Immature natural killer cell (primary cell): ENCODE measurements at places on chromosomes 3 and 15. TPM values are rescaled to one million over a fixed set of nuclear protein-coding genes. Genes with fewer than 3 reads are reported as not detected.

SPSB4 gene
- polyA plus RNA-seq, result not detected

ZNF501 gene
- polyA plus RNA-seq, result 1.8 TPM

DGKG gene
- not detected for polyA plus RNA-seq

GPR62 gene
- not detected for polyA plus RNA-seq

CHRNA7 gene
- not detected for polyA plus RNA-seq

STAB1 gene
- not detected for polyA plus RNA-seq

LINGO1 gene
- polyA plus RNA-seq, result not detected

CHRD gene
- polyA plus RNA-seq, result not detected

ITPKA gene
- polyA plus RNA-seq, result not detected

FANCI gene
- 14.3 TPM for polyA plus RNA-seq

MAP1A gene
- not detected for polyA plus RNA-seq

GRCh38 chr3:16533928-16534574 lies 20.6 kb upstream of the RFTN1 start:
- H3K4me3 ChIP-seq, result no peak overlapping the region
- peaks cover 3% of the 10 kb centered on the region for H3K27me3 ChIP-seq
- DNase-seq, result no peak
- H3K4me1 ChIP-seq, result peaks cover 8% of the 10 kb centered on the region
- H3K36me3 ChIP-seq, result no peaks in the 10 kb centered on the region

DNA sequence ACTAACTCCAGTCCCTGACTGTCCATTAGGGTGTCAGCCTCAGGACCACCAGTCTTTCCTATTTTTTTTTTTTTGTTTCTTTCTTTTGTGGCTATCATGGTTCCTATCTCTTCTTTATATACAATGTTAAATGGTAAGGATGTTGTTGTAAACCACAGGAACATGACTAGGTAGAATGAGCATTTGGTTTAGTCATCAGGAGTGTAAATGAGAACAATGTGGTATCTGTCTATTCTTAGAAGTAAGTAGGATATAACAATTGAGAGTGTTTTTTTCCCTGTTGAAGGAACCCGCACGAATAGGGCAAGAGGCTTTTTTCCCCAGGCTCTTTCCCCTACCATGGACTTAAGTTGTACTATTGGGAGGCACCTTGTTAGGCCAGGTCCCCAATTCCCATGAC lies 880.3 kb upstream of the GBE1 start:
- DNase-seq, result no peak
- H3K27me3 ChIP-seq, result no peaks in the 10 kb centered on the region

GRCh38 chr15:62301993-62302675 lies 137.0 kb upstream of the C2CD4B start:
- H3K36me3 ChIP-seq, result no peaks in the 10 kb centered on the region
- no peak overlapping the region for H3K4me3 ChIP-seq
- DNase-seq, result no peak

GRCh38 chr3:143856252-143856970 lies 8.1 kb upstream of the SLC9A9 start:
- H3K4me3 ChIP-seq, result no peak overlapping the region
- H3K4me1 ChIP-seq, result no peaks in the 10 kb centered on the region
- H3K36me3 ChIP-seq, result no peaks in the 10 kb centered on the region
- peaks cover 8% of the 10 kb centered on the region for H3K27me3 ChIP-seq

DNA sequence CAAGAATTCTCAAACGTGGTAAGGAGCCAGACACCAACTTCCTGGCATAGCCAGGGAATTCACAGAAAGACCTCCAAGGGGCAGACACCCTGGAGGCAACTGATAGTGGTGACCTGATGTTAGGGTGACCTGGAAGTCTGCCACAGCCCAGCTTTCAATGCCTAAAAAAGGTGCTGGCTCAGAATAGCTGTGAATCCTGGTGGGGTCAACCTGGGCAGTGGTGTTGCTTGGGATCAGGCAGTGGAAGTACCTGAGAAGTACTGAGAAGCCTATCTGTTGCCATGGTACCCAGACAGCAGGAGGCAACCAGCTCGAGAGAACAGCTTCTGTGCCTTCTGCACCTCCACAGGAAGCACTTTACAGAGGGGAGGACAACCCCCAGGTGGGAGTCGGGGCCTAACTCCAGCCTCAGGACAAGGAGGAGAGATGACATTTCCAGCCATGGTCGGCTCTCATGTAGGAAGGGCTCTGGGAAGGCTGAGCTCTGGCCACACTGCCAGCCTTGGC lies 55.4 kb upstream of the LARS2 start:
- H3K4me3 ChIP-seq, result no peak overlapping the region
- DNase-seq, result no peak
- peaks cover 6% of the 10 kb centered on the region for H3K27me3 ChIP-seq
- no peaks in the 10 kb centered on the region for H3K4me1 ChIP-seq
- no peaks in the 10 kb centered on the region for H3K36me3 ChIP-seq
- no peak overlapping the region for H3K27ac ChIP-seq

DNA sequence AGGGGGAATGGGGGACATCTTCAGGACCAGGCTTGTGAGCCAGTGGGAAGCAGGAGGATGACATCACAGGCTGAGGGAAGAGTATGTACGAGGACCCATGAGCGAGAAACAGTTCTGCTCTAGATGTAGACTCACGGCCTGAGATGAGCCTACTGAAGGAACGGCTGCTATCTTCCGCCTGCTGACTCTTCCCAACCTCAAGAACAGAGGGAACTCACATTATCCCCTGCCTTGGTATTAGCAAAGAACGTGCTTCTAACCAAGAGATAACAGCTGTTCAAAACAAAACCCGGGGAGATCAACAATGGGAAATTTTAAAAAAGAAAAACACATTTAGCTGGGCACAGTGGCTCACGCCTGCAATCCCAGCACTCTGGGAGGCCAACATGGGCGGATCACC lies 25.3 kb downstream of the AVEN start:
- H3K4me3 ChIP-seq, result no peak overlapping the region
- DNase-seq, result no peak
- no peaks in the 10 kb centered on the region for H3K36me3 ChIP-seq

GRCh38 chr15:49424954-49425353 lies 1.9 kb downstream of the FGF7 start:
- no peak overlapping the region for H3K27ac ChIP-seq
- no peaks in the 10 kb centered on the region for H3K36me3 ChIP-seq
- no peak overlapping the region for H3K4me3 ChIP-seq
- peaks cover 3% of the 10 kb centered on the region for H3K4me1 ChIP-seq
- DNase-seq, result no peak
- H3K27me3 ChIP-seq, result peaks cover 4% of the 10 kb centered on the region

GRCh38 chr3:22920006-22920405 lies 283.1 kb upstream of the UBE2E2 start:
- H3K4me1 ChIP-seq, result no peaks in the 10 kb centered on the region
- H3K36me3 ChIP-seq, result no peaks in the 10 kb centered on the region
- H3K4me3 ChIP-seq, result no peak overlapping the region
- DNase-seq, result no peak

- no peak overlapping the region for H3K27ac ChIP-seq
- no peaks in the 10 kb centered on the region for H3K36me3 ChIP-seq
- no peak overlapping the region for H3K4me3 ChIP-seq
- DNase-seq, result no peak
- H3K27me3 ChIP-seq, result peaks cover 6% of the 10 kb centered on the region
Measured at GRCh38 chr15:31102039-31102321, 455 bp upstream of the TRPM1 start.

GRCh38 chr3:16070707-16071106 lies 103.8 kb upstream of the GALNT15 start:
- no peak for DNase-seq
- H3K4me3 ChIP-seq, result no peak overlapping the region
- H3K27ac ChIP-seq, result no peak overlapping the region
- H3K4me1 ChIP-seq, result no peaks in the 10 kb centered on the region

- no peak for DNase-seq
- no peaks in the 10 kb centered on the region for H3K27me3 ChIP-seq
- H3K36me3 ChIP-seq, result no peaks in the 10 kb centered on the region
Measured at GRCh38 chr3:37964716-37965115, 25.9 kb upstream of the VILL start.

GRCh38 chr15:93859176-93859575 lies 372.2 kb upstream of the MCTP2 start:
- H3K27me3 ChIP-seq, result no peaks in the 10 kb centered on the region
- H3K36me3 ChIP-seq, result no peaks in the 10 kb centered on the region
- H3K4me1 ChIP-seq, result peaks cover 28% of the 10 kb centered on the region
- DNase-seq, result no peak
- H3K4me3 ChIP-seq, result no peak overlapping the region

- no peak for DNase-seq
- peaks cover 14% of the 10 kb centered on the region for H3K36me3 ChIP-seq
- no peaks in the 10 kb centered on the region for H3K27me3 ChIP-seq
- H3K4me3 ChIP-seq, result no peak overlapping the region
- H3K27ac ChIP-seq, result no peak overlapping the region
Measured at GRCh38 chr15:39936187-39936586, 2.3 kb downstream of the EIF2AK4 start.

DNA sequence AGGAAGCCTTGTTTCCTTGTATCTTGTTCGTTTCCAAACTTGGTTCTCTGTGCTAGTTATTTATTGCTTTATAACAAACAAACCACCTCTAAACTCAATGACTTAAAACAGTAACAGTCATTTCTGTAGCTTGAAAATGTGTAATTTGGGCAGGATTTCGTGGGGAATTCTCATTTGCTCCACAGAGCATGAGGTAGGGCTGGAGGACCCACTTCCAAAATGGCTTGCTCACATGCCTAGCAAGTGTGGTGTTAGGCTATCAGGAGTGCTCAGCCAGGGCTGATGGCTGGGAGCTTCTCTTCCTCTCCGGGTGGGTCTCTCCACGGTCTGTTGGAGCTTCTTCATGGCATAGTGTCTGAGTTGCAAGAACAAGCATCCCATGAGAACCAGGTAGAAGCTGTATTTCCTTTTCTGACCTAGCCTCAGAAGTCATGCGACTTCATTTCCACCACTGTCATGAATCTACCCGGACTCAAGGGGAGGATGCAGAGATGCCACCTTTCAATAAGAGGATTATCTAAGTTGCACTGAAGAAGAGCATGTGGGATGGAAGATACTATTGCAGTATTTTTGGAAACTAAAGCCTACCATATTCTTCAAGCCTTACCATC lies 8.2 kb upstream of the TNIK start:
- peaks cover 4% of the 10 kb centered on the region for H3K36me3 ChIP-seq
- no peak for DNase-seq
- H3K27me3 ChIP-seq, result peaks cover 2% of the 10 kb centered on the region
- H3K4me1 ChIP-seq, result no peaks in the 10 kb centered on the region
- no peak overlapping the region for H3K27ac ChIP-seq

- peaks cover 43% of the 10 kb centered on the region for H3K4me1 ChIP-seq
- no peak overlapping the region for H3K27ac ChIP-seq
- peaks cover 8% of the 10 kb centered on the region for H3K27me3 ChIP-seq
- DNase-seq, result no peak
- H3K36me3 ChIP-seq, result peaks cover 33% of the 10 kb centered on the region
- no peak overlapping the region for H3K4me3 ChIP-seq
Measured at GRCh38 chr15:85642065-85642692, 152.5 kb downstream of the KLHL25 start.

GRCh38 chr3:194532591-194532990 lies 45.8 kb upstream of the ATP13A3 start:
- no peaks in the 10 kb centered on the region for H3K4me1 ChIP-seq
- peaks cover 10% of the 10 kb centered on the region for H3K27me3 ChIP-seq
- no peak for DNase-seq
- no peak overlapping the region for H3K27ac ChIP-seq

DNA sequence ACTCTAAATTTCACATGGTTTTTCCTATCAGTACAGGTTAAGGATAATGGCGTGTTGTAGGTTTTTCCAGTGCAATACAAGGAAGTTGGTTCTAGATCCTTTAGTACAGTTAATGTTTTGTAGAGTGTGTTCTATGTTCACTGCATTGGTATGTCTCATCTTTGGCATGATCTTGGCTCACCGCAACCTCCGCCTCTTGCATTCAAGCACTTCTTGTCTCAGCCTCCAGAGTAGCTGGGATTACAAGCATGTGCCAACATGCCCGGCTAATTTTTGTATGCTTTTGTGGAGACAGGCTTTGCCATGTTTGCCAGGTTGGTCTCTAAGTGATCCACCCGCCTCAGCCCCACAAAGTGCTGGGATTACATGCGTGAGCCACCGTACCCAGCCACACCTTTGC lies 30.4 kb downstream of the SNRPN start:
- no peak overlapping the region for H3K27ac ChIP-seq
- no peaks in the 10 kb centered on the region for H3K27me3 ChIP-seq
- peaks cover 4% of the 10 kb centered on the region for H3K4me1 ChIP-seq

GRCh38 chr3:107668963-107669362 lies 146.2 kb downstream of the BBX start:
- H3K4me1 ChIP-seq, result peaks cover 3% of the 10 kb centered on the region
- H3K4me3 ChIP-seq, result no peak overlapping the region
- H3K27me3 ChIP-seq, result no peaks in the 10 kb centered on the region
- no peak for DNase-seq
- H3K27ac ChIP-seq, result no peak overlapping the region
- no peaks in the 10 kb centered on the region for H3K36me3 ChIP-seq

GRCh38 chr3:52188556-52188955 lies 9.4 kb upstream of the ALAS1 start:
- no peaks in the 10 kb centered on the region for H3K36me3 ChIP-seq
- H3K4me1 ChIP-seq, result peaks cover 2% of the 10 kb centered on the region
- H3K27ac ChIP-seq, result no peak overlapping the region

DNA sequence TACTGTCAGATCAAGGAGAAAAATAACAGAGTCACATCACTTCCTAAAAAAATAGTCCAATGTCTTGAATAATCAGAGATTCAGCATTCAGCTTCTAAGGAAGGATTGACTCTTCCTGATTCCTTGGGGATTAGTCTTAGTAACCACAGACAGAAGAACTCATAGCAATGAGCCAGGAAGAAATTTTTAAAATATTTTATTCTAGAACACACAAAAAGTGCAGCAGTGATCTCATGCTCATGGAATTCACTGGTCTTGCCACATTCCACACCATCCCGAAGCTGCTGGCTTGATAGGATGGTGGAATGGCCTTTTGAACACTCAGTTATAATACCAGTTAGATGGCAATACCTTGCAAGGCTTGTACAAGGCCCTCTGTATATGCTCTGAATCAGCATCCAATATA lies 43.0 kb upstream of the ABI3BP start:
- H3K36me3 ChIP-seq, result no peaks in the 10 kb centered on the region
- H3K4me3 ChIP-seq, result no peak overlapping the region
- no peak overlapping the region for H3K27ac ChIP-seq
- H3K4me1 ChIP-seq, result no peaks in the 10 kb centered on the region

DNA sequence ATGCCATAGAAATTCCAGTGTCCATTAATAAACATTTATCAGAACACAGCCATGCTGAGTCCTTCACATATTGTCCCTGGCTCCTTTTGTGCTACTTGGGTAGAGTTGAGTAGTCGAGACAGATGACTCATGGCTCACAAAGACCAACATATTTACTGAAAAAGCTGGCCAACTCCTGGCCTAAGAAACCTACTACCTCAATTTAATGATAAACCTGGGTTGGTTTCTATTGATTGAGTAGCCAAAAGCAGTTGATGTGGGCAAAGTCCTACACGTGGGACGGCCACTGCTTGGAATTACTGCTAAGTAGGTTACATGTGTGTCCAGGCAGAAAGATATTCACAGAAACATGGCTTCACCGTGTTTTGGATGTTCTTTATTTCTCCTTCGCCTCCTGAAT lies 402.2 kb downstream of the NR2F2 start:
- DNase-seq, result no peak
- H3K36me3 ChIP-seq, result no peaks in the 10 kb centered on the region
- H3K4me1 ChIP-seq, result no peaks in the 10 kb centered on the region
- no peak overlapping the region for H3K4me3 ChIP-seq
- H3K27ac ChIP-seq, result no peak overlapping the region

GRCh38 chr15:42845581-42845980 lies 75.0 kb downstream of the TTBK2 start:
- no peak overlapping the region for H3K4me3 ChIP-seq
- no peaks in the 10 kb centered on the region for H3K4me1 ChIP-seq

- H3K27me3 ChIP-seq, result no peaks in the 10 kb centered on the region
- H3K4me3 ChIP-seq, result no peak overlapping the region
- DNase-seq, result no peak
- H3K27ac ChIP-seq, result no peak overlapping the region
- H3K4me1 ChIP-seq, result no peaks in the 10 kb centered on the region
Measured at GRCh38 chr3:110821586-110821985, 250.0 kb upstream of the NECTIN3 start.
